Activated CD4-positive, CD25-positive, alpha-beta regulatory T cell (primary cell): ENCODE measurements at places on chromosomes 11 and 22.

- no peak for DNase-seq
Measured at GRCh38 chr11:72114570-72114969, 2.1 kb upstream of the ANAPC15 start.

DNA sequence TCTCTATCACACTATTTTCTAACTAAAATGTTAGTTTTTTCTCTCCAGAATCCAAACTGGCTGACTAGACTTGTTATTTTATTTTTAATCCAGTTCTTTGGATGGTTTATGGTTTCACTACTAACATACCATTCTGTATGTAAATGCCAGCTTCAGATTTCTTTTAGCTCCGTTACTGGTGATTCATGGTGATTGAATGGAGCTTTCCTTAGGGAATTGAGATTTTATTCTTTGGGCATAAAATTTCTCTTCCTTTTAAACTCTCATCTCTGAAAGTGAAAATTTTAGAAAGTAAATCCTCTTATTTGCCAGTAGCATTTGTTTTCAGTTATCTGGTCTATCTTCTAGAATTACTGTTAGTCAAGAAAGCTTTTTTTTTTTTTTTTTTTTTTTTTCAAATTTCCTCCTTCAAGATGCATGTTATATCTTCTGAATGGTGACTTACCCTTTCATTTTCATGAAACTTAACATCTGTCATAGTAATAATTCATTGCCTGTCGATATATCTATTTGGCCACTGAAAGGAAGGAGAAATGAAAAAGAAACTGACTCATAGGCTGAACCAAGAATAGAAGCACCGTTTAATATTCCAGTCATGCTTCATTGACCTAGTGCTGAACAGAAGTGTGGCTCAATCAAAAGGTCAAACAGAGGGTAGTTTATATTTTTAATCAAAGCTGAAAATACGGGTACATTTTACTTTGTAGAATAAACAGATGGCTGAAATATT is 6.4 kb downstream of the ENDOD1 start:
- DNase-seq, result no peak

GRCh38 chr11:126345759-126346585 is 9.5 kb upstream of the ST3GAL4 start:
- DNase-seq, result no peak

GRCh38 chr11:115591380-115591779 is 87.2 kb upstream of the CADM1 start:
- no peak for DNase-seq
